ENCODE measurements at places on chromosomes 7 and 10.

GRCh38 chr7:116952635-116953371 lies 498 bp upstream of the ST7 start:
- no peaks in the 10 kb centered on the region for H3K27me3 ChIP-seq
- DNase-seq = peak; percentile 90
- H3K27ac ChIP-seq = peak overlapping the region; percentile 97
- no peaks in the 10 kb centered on the region for H3K36me3 ChIP-seq
- peaks cover 29% of the 10 kb centered on the region for H3K4me1 ChIP-seq

- DNase-seq = no peak
- no peak overlapping the region for H3K27ac ChIP-seq
- no peaks in the 10 kb centered on the region for H3K36me3 ChIP-seq
- no peak overlapping the region for H3K4me3 ChIP-seq
These were observed 54.3 kb upstream of the SMNDC1 start for GRCh38 chr10:110358869-110359629.

DNA sequence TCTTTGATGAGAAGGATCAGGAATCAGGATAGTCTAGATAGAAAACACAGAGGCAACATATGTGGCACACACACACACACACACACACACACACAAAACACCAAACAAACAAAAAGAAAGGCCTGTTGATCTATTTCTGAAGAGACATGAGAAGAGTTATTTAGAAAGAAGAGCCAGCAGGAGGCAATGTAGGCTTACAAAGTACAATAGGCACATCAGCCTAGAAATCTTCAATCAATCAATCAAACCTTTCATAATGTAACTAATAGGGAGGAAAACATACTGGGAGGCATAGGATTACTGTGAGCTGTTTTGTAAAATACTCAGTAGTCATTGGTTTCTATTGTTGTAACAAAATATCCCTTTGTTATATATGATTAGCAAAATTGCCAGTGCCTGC lies 47.3 kb upstream of the TES start:
- H3K4me1 ChIP-seq = no peaks in the 10 kb centered on the region
- H3K27ac ChIP-seq = no peak overlapping the region
- H3K4me3 ChIP-seq = no peak overlapping the region
- no peak for DNase-seq
- H3K27me3 ChIP-seq = no peaks in the 10 kb centered on the region

- H3K36me3 ChIP-seq = no peaks in the 10 kb centered on the region
- no peak overlapping the region for H3K4me3 ChIP-seq
- no peak for DNase-seq
- H3K27ac ChIP-seq = no peak overlapping the region
These were observed 14.7 kb downstream of the CDNF start for GRCh38 chr10:14822879-14823755.

DNA sequence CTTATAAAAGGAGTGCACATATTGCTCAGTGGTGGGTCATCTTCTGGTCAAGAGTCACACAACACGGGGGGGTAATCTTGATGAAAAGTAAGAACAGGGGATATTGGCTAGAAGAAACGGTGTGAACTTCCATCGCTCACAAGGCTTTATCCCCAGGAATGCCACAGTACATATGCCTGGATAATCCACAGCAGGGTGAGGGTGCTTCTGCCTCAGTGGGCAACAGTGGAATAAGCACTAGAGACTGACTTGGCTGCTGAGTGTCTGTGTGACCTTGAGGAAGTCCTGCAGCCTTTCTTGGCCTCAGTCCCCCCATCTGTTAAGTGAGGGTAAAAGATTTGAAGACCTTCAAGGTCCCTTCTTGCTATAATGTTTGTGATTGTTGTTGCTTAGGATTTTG lies 44.9 kb upstream of the SHH start:
- H3K4me3 ChIP-seq = no peak overlapping the region
- peaks cover 5% of the 10 kb centered on the region for H3K4me1 ChIP-seq
- H3K27ac ChIP-seq = no peak overlapping the region

GRCh38 chr7:98091523-98091922 lies 15.1 kb upstream of the LMTK2 start:
- H3K4me1 ChIP-seq = no peaks in the 10 kb centered on the region
- H3K4me3 ChIP-seq = no peak overlapping the region
- no peaks in the 10 kb centered on the region for H3K27me3 ChIP-seq

DNA sequence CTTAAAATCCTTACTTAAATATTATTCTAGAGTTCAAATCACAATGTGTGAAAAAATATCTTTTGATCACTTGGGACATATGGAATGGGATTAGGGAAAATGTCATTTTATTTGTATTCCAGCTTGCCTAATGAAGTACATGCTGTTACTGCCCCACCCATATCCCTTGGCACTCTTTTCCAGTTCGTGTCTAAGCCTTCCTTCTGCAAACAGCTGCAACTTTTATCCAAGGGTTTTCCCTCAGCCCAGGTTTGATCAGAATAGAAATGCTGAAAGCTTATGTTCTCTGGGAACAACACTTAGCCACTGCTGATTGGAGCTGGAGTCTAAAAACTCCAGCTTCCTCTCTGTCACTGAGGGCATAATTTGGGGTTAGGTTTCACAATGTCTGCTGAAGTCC lies 214.1 kb upstream of the FAM3C start:
- no peaks in the 10 kb centered on the region for H3K36me3 ChIP-seq
- no peak overlapping the region for H3K27ac ChIP-seq
- H3K4me1 ChIP-seq = no peaks in the 10 kb centered on the region
- H3K27me3 ChIP-seq = no peaks in the 10 kb centered on the region
- no peak overlapping the region for H3K4me3 ChIP-seq

DNA sequence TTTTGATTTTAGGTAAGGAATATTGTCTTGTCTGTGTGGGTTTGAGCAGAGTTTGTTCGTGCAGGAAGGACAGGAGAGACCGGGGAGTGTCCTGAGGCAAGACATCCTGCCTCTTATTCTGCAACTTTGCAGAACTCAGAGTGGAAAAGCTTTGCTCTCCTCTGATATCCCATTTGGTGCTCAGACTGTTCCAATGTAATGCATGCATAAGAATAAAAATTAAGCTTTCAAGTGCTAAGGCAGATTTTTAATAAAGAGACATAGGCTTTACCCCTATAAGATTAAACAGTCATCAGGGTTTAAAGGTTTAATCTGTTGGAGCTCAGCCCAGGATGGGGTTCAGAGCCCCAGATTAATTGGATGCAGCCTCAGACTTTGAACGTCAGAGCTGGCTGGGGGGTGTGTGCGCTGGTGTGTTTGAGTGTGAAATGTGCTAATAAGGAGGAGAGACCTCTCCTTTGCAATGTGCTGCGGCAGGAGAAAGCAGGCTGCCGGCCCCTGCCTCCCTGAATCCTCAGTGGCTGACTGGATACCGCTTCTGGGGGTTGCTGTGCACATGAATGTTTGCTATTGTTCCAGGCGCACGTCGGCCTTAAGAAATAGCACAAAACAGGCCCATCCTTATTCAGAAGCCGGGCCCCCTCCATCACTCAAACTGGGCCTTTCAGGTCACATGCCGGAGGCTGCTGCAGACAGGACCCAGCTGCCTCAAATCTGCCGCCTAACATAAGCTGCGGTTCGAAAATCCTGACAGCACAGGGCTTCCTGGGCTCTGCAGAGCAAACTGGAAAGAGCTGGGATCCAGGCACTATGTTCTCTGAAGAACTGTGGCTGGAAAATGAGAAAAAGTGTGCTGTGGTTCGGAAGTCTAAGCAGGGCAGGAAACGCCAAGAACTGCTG lies 84.1 kb upstream of the PRR15 start:
- peaks cover 10% of the 10 kb centered on the region for H3K4me1 ChIP-seq
- DNase-seq = no peak
- H3K36me3 ChIP-seq = no peaks in the 10 kb centered on the region
- no peaks in the 10 kb centered on the region for H3K27me3 ChIP-seq

DNA sequence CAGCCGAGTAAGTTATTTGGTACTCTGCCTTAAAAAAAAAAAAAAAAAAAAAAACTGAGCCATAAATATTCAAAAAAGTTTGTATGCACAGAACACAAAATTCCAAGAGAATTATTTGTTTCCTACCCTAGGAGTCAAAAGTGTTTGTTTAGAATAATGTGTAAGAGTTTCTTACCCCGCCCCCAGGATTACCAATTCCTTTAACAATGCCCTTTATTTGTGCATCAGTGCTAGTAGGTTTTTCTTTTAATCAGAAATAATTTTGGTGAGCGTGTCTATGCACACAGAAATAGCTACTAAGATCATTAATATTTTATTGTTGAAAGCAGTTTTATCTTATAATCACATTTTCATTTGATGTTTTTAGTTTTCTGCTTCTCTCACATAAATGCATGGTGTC lies 374.6 kb downstream of the DPP6 start:
- no peaks in the 10 kb centered on the region for H3K36me3 ChIP-seq
- DNase-seq = no peak
- H3K27ac ChIP-seq = no peak overlapping the region
- H3K4me3 ChIP-seq = no peak overlapping the region

- H3K27ac ChIP-seq = peak within 1 kb of the TSS; percentile 95
- H3K36me3 ChIP-seq = peaks cover 7% of the 10 kb centered on the region
- H3K27me3 ChIP-seq = no peaks in the 10 kb centered on the region
- H3K4me1 ChIP-seq = peaks cover 18% of the 10 kb centered on the region
- DNase-seq = peak; percentile 73
- peak within 1 kb of the TSS; percentile 85 for H3K4me3 ChIP-seq
These were observed at the start of gene NRP1 for GRCh38 chr10:33334153-33334804. Gene NRP1 (minus strand): TSS chr10:33334667. CDS start chr10:33334382, 285 bp downstream.

- H3K4me3 ChIP-seq = no peak overlapping the region
- H3K27me3 ChIP-seq = no peaks in the 10 kb centered on the region
- H3K36me3 ChIP-seq = no peaks in the 10 kb centered on the region
- no peak for DNase-seq
- no peak overlapping the region for H3K27ac ChIP-seq
These were observed 853.6 kb downstream of the LRMDA start for GRCh38 chr10:76285012-76285411.

GRCh38 chr10:80070057-80070456 lies 8.4 kb upstream of the TMEM254 start:
- no peaks in the 10 kb centered on the region for H3K36me3 ChIP-seq
- H3K27me3 ChIP-seq = no peaks in the 10 kb centered on the region
- no peak for DNase-seq
- no peak overlapping the region for H3K4me3 ChIP-seq

DNA sequence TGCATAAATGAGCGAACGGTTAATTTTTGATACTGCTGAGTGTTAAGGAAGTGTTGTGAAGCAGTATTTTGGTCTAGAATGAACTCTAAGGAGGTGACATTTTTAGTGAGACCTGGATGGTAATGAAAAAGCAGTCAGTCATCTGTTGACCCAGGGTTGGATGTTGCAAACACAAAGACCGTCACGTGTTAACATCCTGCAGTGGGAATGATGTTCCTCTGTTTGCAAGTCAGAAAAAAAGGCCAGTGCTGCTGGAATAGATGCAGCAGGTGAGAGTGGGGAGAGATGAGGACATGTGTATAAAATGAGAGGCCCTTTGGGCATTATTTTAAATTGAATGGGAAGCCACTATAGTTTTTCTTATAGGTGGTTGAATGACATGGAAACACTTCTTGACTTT lies 39.3 kb downstream of the INSYN2A start:
- H3K4me1 ChIP-seq = peaks cover 6% of the 10 kb centered on the region
- H3K27ac ChIP-seq = no peak overlapping the region
- H3K36me3 ChIP-seq = no peaks in the 10 kb centered on the region
- no peaks in the 10 kb centered on the region for H3K27me3 ChIP-seq

GRCh38 chr7:93030605-93031225 lies 87.1 kb downstream of the SAMD9 start:
- H3K4me3 ChIP-seq = no peak overlapping the region
- H3K27me3 ChIP-seq = no peaks in the 10 kb centered on the region
- no peak for DNase-seq
- H3K4me1 ChIP-seq = no peaks in the 10 kb centered on the region
- H3K27ac ChIP-seq = no peak overlapping the region
- no peaks in the 10 kb centered on the region for H3K36me3 ChIP-seq

GRCh38 chr10:122255509-122256301 lies 15.4 kb upstream of the BTBD16 start:
- DNase-seq = no peak
- H3K4me3 ChIP-seq = no peak overlapping the region
- peaks cover 36% of the 10 kb centered on the region for H3K36me3 ChIP-seq
- no peak overlapping the region for H3K27ac ChIP-seq
- H3K4me1 ChIP-seq = no peaks in the 10 kb centered on the region

- no peak overlapping the region for H3K4me3 ChIP-seq
- peaks cover 24% of the 10 kb centered on the region for H3K4me1 ChIP-seq
- no peak overlapping the region for H3K27ac ChIP-seq
These were observed 2.1 kb upstream of the PALD1 start for GRCh38 chr10:70476249-70477035.

DNA sequence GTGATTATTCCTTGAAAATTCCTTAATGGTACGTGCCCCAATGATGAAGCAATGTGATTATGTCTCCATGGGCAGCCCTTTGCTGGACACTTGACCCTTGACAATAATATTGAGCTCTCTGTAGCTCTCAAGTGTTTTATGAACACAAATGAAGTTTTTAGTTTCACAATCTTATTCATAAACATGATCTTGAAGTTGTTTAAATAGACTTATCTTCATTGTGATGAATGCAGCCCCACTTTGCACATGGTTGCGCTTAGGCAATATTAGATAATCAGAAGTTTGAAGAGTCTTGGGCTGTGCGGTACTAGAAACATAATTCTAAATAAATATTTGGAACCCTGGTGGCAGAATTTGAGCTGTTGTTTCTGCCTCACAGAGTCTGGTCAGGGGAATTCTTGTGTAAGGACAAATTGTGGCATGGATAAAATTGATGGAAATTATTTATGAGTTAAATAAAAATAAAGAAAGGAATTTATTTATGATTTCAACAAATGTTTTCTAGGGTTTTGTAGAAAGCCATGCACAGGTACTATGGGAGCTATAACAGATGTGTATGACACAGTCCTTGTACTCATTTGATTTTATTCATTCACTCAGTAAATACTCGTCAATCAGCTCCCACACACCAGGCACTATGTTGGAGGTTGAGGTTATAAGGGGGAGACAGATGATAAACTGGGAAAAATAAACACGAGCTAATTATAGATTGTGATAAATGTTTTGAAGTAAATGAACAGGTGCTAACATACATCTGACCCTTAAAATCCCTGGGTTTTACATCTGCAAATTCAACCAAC lies 217.9 kb downstream of the GALNT17 start:
- H3K4me1 ChIP-seq = no peaks in the 10 kb centered on the region
- no peak for DNase-seq
- H3K27me3 ChIP-seq = no peaks in the 10 kb centered on the region
- H3K4me3 ChIP-seq = no peak overlapping the region

DNA sequence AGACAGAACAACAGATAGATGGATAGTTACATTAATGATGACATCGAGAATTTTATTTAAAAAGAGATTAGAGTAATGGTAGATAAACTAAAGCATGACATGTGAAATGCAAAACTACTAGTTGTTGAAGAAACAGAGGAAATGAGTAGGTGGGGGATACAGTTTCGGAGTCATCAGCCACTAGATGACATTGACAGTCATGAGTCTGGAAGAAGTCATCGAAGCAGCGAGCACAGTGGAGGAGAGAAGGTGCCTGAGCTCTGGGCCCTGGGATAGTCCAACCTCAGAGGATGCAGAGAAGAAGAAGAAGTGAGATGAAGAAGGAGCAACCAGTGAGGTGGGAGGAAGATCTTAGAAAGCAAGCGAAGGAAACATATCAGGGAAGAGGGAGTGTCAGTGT lies 20.2 kb upstream of the SEC61A2 start:
- no peak for DNase-seq
- peaks cover 72% of the 10 kb centered on the region for H3K36me3 ChIP-seq
- H3K4me3 ChIP-seq = no peak overlapping the region
